ENCODE measurements at places on chromosomes 3 and 15.
A peak's percentile ranks its signal among the peaks of the same experiment; 100 is the strongest.

DNA sequence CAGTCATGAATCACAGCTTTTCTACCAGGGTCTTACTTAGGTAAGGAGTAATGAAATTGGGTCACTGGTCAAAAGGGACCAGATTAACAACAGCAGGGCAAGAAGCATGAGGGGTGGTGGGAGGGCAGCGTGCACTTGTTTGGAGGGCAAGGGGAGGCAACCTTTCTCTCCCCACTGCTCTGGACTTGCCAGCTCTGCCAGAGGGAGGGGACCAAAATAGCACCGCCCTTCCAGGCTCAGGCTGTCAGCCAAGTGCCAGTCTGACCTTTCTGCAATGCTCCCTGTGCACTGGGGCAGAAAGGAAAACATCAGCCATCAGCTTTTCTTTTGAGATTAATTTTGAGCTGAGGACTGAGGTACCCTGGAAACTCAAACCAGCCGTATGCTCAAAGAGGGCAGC lies 4.5 kb upstream of the ULK3 start:
- H3K4me1 ChIP-seq, result peaks cover 9% of the 10 kb centered on the region
- DNase-seq, result no peak
- no peak overlapping the region for H3K4me3 ChIP-seq

DNA sequence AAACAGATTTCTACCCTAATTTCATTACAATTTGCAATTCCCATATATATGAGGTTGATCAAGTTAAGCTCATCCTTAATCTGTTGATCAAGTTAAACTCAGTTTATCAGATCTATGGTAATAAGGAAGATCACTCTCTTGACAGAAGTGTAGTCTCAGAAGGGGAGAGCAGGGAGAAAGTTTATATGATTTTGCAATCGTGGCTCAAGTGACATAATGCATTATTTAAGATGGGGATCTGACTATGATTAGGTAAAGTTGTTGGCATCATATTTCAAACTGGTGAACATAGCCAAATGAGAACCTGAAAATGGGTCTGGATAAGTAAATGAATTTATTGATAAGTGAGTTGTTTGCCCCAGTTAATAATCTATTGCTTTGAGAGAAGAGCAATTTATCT lies 995.3 kb downstream of the OTOL1 start:
- H3K4me1 ChIP-seq, result peaks cover 3% of the 10 kb centered on the region
- H3K36me3 ChIP-seq, result no peaks in the 10 kb centered on the region
- no peak overlapping the region for H3K4me3 ChIP-seq

DNA sequence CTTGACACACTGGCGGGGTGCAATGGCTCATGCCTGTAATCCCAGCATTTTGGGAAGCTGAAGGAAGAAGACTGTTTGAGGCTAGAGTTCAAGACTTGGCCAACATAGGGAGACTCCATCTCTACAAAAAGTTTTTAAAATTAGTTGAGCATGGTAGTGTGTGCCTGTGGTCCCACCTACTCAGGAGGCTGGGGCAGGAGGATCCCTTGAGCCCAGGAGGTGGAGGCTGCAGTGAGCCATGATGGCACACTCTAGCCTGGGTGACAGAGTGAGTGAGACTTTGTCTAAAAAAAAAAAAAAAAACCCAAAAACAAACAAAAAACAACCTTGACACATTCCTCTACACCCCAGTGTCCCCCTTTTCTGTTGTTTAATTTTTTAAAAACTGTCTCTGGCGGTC lies 4.0 kb upstream of the ITPKA start:
- no peak overlapping the region for H3K4me3 ChIP-seq
- no peak overlapping the region for H3K27ac ChIP-seq
- peaks cover 46% of the 10 kb centered on the region for H3K27me3 ChIP-seq
- no peak for DNase-seq

DNA sequence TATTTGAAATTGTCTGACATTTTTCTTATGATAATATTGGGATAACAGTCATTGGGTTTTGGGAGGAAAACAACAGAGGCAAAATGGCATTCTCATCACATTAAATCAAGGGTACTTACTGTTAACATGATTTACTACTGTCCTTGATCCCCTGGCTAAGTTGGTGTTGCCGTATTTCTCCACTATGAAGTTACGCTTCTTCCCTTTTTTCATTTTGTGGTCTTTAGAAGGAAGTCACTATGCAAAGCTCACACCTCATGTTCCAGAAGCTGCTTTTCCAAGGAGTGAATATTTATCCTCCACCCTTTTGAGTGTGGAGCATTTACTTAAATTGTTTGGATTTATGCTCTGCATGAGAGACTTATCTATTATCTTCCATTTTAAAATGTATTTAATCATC lies 63.7 kb downstream of the ALCAM start:
- no peak overlapping the region for H3K27ac ChIP-seq
- no peak overlapping the region for H3K4me3 ChIP-seq
- H3K4me1 ChIP-seq, result peaks cover 8% of the 10 kb centered on the region
- no peak for DNase-seq
- no peaks in the 10 kb centered on the region for H3K27me3 ChIP-seq

- H3K27me3 ChIP-seq, result no peaks in the 10 kb centered on the region
- H3K4me1 ChIP-seq, result no peaks in the 10 kb centered on the region
- H3K27ac ChIP-seq, result no peak overlapping the region
- no peak overlapping the region for H3K4me3 ChIP-seq
- H3K36me3 ChIP-seq, result no peaks in the 10 kb centered on the region
These were observed 15.0 kb upstream of the ZBED2 start for GRCh38 chr3:111610189-111610588.

- no peaks in the 10 kb centered on the region for H3K27me3 ChIP-seq
- peak; percentile 62 for DNase-seq
- H3K4me1 ChIP-seq, result peaks cover 28% of the 10 kb centered on the region
- no peaks in the 10 kb centered on the region for H3K36me3 ChIP-seq
- no peak overlapping the region for H3K27ac ChIP-seq
These were observed 19.1 kb upstream of the XIRP1 start for GRCh38 chr3:39211332-39212130.

DNA sequence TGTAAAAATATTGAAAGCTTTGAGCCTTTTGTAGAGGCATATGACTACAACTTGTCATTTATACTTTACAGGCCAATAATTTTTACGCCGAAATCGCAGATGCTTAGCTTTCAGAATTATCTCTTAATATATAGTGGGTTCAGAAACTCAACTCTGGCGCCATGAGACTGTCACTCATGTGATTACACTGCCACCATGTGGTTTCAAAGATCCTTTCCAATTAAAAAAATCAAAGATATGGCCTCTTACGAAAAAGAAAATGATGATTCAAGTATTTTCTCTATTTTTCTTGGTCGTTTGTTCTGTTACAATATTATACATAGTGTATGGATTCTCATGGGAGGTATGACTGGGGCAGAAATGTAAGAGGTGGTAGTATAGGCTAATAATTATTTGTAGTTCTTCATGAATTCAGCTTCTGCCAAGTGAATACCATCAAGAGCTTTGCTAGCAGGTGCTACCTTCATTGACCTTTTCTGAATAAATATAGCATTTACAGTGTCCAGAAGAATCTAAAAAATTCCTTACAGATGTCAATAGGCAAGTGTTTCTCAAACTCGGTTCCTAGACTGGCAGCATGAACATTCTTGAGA lies 751.7 kb upstream of the GOLIM4 start:
- no peak overlapping the region for H3K4me3 ChIP-seq
- H3K27ac ChIP-seq, result no peak overlapping the region
- peaks cover 18% of the 10 kb centered on the region for H3K4me1 ChIP-seq
- H3K36me3 ChIP-seq, result no peaks in the 10 kb centered on the region

DNA sequence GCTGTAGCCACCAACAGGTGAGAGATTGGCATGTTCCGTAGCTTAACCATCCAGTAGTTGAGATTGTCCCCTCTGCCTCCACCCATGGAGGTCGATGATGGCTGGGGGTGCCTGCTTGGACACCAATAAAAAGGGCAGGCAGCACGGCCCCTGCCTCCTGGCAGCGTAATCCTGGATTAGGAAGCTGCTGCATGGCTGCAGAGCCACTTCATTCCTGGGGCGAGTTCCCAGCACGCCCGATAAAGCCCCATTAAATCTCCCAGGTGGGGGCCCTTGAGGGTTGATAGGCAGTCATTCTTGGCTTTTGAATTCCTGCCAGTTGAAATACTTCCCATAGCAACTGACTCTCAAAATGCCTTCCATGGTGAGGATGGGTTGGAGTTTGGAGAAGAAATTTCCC lies 67.8 kb downstream of the PLXNA1 start:
- no peaks in the 10 kb centered on the region for H3K4me1 ChIP-seq
- no peaks in the 10 kb centered on the region for H3K27me3 ChIP-seq
- H3K4me3 ChIP-seq, result no peak overlapping the region
- H3K36me3 ChIP-seq, result no peaks in the 10 kb centered on the region
- no peak overlapping the region for H3K27ac ChIP-seq
- DNase-seq, result no peak

- H3K36me3 ChIP-seq, result no peaks in the 10 kb centered on the region
- no peak overlapping the region for H3K27ac ChIP-seq
- H3K27me3 ChIP-seq, result no peaks in the 10 kb centered on the region
- DNase-seq, result no peak
These were observed 2.9 kb downstream of the UCN2 start for GRCh38 chr3:48560648-48561018.

DNA sequence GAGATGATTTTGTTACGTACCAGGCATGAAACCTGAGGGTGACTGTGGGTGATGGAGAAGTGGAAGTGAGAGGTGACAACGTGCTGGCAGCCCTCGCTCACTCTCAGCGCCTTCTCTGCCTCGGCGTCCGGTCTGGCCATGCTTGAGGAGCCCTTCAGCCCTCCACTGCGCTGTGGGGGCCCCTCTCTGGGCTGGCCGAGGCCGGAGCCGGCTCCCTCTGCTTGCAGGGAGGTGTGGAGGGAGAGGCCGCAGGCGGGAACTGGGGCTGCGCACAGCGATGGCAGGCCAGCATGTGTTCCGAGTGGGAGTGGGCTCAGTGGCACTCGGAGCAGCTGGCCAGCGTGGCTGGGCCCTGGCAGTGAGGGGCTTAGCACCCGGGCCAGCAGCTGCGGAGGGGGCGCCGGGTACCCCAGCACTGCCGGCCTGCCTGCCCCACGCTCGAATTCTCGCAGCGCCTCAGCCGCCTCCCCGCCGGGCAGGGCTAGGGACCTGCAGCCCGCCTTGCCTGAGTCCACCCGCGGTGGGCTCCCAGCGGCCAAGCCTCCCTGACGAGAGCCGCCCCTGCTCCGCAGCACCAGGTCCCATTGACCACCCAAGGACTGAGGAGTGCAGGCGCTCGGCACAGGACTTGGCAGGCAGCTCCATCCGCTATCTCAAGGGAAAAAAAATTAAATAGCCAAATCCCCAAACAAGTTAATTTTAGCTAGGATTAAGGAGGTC lies 29.7 kb upstream of the MYRIP start:
- H3K4me1 ChIP-seq, result no peaks in the 10 kb centered on the region
- no peak for DNase-seq
- no peak overlapping the region for H3K27ac ChIP-seq
- H3K27me3 ChIP-seq, result no peaks in the 10 kb centered on the region

DNA sequence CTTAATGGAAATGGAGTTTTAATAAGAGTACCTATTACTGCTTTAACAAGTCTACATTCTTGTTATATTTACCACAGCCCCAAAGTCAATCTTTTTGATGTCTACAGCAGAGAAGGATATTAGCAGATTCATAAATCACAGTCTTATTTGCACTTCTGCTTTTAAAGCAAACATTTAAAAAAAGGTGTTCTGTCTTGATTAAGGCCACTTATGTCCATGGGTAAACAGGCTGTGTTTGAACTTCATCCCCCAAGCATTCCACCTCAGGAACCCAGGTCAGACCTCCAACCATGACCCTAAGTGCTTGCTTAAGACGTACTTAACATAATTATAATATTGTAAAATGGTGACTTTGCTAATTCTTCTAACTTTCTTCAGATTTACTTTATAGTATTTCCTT lies 113.4 kb downstream of the CMSS1 start:
- no peaks in the 10 kb centered on the region for H3K27me3 ChIP-seq
- no peak for DNase-seq
- no peaks in the 10 kb centered on the region for H3K36me3 ChIP-seq
- H3K4me3 ChIP-seq, result no peak overlapping the region
- H3K4me1 ChIP-seq, result peaks cover 41% of the 10 kb centered on the region

DNA sequence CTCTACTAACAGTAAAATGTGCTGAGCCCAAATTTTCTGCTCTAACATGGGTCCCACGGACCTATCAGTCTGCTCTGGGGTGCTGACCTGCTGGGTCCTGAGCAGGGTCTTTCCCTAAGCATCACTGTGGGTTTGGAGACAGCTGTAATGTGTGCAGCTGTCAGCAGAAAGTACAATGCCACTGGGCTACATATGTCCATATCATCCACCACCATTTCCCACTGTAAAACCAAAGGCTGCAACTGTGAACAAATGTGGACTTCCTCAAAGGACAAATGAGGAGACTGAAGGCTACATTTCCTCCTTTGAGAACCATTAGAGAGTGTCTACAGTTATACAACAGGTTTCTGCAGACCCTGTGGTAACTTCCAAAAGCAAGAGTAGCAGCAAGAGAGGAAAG lies 33.8 kb upstream of the IP6K2 start:
- no peaks in the 10 kb centered on the region for H3K36me3 ChIP-seq
- H3K27ac ChIP-seq, result no peak overlapping the region
- H3K27me3 ChIP-seq, result no peaks in the 10 kb centered on the region
- H3K4me1 ChIP-seq, result no peaks in the 10 kb centered on the region
- no peak for DNase-seq

- no peak for DNase-seq
- H3K4me3 ChIP-seq, result no peak overlapping the region
- no peak overlapping the region for H3K27ac ChIP-seq
- H3K4me1 ChIP-seq, result peaks cover 13% of the 10 kb centered on the region
- no peaks in the 10 kb centered on the region for H3K36me3 ChIP-seq
- H3K27me3 ChIP-seq, result no peaks in the 10 kb centered on the region
These were observed 148.9 kb upstream of the TSPAN3 start for GRCh38 chr15:77219841-77220240.

- H3K27me3 ChIP-seq, result peaks cover 55% of the 10 kb centered on the region
- no peak overlapping the region for H3K27ac ChIP-seq
- H3K4me3 ChIP-seq, result peak overlapping the region; percentile 91
- H3K36me3 ChIP-seq, result no peaks in the 10 kb centered on the region
These were observed 241.9 kb upstream of the TOPAZ1 start for GRCh38 chr3:43999728-44000319.

GRCh38 chr15:80942746-80943565 lies 46.7 kb downstream of the MESD start:
- no peaks in the 10 kb centered on the region for H3K4me1 ChIP-seq
- H3K4me3 ChIP-seq, result no peak overlapping the region
- no peaks in the 10 kb centered on the region for H3K36me3 ChIP-seq
- H3K27me3 ChIP-seq, result no peaks in the 10 kb centered on the region

DNA sequence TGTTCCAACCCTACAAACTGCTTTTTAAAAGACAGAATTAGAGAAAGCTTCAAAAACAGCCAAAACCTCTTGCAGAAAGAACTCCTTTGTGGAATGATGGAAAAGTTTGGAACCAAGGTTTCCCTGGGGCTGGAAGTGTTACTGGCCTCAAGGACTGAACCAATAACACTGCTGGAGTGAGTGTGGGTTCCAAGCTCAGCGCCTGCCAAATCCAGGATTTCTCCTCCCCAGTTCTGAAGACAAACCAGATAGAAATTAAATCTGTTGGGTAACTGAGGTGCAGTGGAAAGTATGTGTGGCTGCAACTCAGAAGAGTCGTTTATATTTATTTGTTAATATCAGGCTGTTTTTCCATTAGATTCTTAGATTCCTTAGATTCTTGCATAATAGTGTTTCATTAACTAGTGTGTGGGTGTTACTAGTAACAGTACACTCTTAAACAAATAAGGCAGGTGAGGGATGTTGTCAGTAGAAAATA lies 66.5 kb upstream of the FNDC3B start:
- no peak for DNase-seq
- no peaks in the 10 kb centered on the region for H3K27me3 ChIP-seq
- H3K4me3 ChIP-seq, result no peak overlapping the region
- 0 out of 2 replicates have a peak, but pooled peaks cover 7% of the 10 kb centered on the region for H3K4me1 ChIP-seq

All from GM23338 (cell line).